ENCODE measurements at places on chromosomes 6 and 20.

GRCh38 chr6:31597006-31597405 is 4.2 kb upstream of the NCR3 start:
- no peak for DNase-seq

- no peak for DNase-seq
Measured at GRCh38 chr6:148258868-148259267, 83.8 kb upstream of the SASH1 start.

DNA sequence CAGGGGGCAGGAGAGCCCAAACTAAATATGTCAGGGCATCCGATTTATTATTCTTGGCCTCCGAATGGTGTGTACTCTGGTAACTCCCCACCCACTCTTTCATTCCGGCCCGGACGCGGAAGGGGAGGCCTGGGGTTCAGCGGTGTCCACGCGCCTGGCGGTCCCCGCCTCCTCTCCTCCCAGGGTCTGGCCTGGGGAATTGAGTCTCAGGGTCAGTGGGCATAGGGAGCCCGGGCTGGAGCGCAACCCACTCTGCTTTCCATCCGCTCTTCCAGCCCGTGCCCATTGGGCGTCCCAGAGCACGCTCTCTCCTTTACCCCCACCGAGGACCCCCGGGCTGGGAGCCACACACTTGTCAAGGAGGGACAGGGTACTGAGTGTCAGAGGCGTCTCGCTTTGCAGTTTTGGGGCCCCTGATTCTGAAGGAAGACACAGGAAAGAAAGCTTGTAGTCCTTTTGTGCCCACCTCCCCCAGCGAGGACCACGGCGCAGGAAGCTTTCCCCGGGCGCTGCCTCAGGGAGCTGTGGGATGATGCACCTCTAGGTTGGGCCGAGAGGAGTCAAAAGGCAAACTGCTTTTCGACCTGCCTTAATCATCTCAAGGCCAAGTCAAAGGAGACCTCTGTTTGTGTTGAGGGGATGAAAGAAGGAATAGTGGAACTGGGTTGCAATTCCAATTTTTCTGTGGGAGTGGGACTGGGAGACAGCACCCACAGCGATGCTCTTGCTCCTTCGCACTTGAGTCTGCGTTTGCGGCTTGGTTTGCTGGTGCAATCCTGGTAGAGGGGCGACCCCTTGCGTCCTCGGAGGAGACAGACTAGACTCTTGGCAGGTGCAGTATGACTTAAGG is 2.5 kb downstream of the RSPO3 start:
- peak; percentile 14 for DNase-seq

DNA sequence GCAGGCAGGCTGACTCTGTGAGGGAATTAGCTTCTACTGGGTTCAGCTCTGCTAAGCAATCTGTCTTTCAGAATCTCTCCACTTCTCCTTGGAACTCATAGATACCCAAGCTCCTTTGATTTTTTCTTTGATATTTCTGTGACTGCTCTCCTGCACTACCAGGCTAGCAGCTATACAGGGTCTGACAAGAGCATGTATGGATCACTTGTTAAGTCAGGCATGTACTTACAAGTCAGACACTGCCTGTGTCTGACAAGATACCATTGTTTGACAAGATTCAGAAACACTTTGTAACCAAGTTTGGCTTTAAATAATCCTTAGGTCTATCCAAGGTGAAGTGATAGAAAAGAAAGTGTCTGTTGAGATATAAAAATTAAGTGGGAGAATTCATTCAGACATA is 79.5 kb downstream of the SESN1 start:
- no peak for DNase-seq

DNA sequence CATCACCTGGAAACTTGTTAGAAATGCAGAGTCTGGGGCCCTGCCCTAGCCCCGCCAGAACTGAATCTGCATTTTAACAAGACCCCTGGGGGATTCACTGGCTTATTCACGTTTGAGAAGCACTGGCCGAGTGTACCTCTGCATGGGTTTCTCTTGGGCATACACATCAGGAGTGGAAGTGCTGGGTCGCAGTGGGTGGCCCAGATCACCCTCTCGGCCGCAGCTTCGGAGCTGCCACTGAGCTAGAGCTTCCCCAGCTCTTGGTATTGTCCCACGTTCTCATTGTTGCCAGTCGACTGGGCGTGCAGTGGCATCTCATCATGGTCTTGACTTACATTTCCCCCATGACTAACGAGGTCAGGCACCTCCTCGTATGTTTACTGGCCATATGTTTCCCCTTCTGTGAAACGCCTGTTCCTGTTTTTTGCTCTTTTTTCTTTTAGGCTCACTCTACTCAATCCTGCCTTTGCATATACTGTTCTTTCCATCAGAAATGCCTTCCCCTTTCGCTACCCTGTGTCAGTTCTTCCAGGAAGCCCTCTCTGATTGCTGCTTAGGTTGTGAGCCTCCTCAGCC is 3.0 kb upstream of the DLGAP4 start:
- no peak for DNase-seq

DNA sequence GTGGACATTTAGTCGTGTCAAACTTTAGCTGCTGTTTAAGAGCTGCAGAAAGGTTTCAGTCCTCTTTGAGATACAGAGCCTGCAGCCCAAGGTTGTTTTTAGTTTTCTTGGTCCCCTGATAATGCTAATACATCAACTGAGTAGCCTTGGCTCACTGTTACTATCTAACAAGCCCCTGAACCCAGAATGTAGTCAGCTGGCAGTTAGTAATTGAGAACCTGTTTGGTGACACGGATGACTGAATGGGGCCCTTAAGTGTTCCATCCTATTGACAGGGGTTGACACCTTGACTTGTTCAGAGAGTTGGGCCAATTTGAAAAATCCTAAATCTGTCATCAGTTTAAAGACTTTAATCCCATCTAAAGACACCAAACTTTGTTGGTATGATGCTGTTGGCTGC is 2.8 kb downstream of the RTN4IP1 start:
- DNase-seq: no peak

DNA sequence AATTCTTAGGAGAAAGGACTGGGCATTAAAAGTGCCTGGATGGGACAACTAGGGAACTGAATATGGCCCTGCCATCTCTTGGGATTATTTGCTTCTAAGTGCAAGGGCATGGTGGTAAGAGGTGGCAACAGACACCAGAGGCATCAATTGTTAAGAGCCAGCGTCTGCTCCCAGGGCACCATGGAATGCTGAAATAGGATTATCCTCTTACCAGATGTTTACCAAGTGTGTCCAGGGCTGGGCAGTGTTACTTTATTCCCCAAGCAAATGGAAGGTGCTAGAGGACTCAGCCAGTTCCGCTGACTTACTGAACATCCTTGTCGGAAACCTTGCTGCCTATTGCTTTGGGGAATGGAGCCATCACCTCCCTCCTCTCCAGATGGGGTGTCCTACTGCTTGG is 273.6 kb upstream of the SUPT3H start:
- DNase-seq: no peak

GRCh38 chr6:167027772-167028171 is 28.6 kb downstream of the CEP43 start:
- no peak for DNase-seq

DNA sequence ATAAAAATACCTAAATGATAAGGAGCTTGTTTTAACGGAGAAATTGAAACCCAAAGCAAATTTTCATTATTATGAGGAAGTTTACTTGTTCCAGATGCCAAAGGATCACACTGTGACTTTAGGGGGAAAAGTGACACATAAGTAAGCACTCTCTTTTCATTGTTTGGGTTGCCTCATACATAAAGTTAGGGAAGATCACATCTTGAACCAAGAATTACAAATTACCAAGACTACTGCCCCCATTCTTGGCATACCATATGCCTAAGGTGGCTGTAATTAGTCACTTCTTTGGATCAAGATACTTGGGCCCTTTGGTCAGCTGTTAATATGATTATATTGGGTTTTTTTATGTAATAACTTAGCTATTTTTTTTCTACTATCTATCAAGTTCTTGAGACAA is 269.0 kb downstream of the COL12A1 start:
- DNase-seq: no peak

- no peak for DNase-seq
Measured at GRCh38 chr6:103011605-103012004, 1618.1 kb downstream of the GRIK2 start.

DNA sequence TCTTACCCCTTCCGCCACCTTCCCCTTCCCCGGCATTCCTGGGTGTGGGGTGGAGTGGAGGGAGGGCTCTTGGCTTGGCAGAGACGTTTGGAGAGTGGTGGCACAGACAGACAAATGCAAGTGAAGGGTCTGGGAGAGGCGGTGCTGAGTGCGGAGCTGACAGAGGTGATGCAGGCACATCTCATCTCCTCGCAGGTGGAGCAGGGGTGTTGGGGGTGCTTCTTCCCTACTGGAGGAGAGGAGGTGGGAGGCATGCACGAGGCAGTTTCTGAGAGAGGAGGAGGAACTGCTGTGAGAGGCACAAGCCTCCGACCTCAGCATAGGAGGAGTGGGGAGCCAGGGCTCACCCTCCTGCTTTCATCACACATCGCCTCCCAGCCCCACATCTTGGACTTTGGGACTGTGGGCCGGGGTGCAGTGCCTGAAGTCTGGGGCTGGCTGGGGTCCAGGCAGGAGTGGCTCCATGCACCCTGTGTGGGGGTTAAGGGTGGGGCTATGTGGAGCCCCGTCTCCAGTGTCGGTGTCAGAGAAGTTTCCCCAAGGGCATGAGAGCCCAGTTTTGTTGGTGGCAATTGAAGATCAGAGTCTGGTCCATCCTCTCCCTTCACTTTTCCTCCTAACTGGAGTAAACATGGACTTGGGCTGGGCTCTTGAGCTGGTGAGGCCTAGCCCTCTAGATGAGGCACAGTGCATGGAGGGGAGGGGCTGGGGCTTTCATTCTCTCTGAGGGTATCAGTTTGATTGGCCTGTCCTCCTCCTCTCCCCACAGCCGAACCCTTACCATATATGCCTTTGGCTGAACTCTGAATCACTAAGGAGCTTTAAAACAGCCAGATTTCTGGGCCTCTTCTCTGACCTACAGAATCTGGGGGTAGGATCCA is 20.2 kb upstream of the SLC22A7 start:
- DNase-seq: peak; percentile 47

GRCh38 chr6:113971741-113972140 is 793 bp upstream of the HDAC2 start:
- DNase-seq: no peak

GRCh38 chr20:55928266-55928665 is 77.1 kb downstream of the CBLN4 start:
- DNase-seq: no peak

- DNase-seq: no peak
Measured at GRCh38 chr6:82506526-82506925, 142.9 kb downstream of the TPBG start.

GRCh38 chr20:35311409-35311808 is 19.2 kb upstream of the FAM83C start:
- DNase-seq: no peak

DNA sequence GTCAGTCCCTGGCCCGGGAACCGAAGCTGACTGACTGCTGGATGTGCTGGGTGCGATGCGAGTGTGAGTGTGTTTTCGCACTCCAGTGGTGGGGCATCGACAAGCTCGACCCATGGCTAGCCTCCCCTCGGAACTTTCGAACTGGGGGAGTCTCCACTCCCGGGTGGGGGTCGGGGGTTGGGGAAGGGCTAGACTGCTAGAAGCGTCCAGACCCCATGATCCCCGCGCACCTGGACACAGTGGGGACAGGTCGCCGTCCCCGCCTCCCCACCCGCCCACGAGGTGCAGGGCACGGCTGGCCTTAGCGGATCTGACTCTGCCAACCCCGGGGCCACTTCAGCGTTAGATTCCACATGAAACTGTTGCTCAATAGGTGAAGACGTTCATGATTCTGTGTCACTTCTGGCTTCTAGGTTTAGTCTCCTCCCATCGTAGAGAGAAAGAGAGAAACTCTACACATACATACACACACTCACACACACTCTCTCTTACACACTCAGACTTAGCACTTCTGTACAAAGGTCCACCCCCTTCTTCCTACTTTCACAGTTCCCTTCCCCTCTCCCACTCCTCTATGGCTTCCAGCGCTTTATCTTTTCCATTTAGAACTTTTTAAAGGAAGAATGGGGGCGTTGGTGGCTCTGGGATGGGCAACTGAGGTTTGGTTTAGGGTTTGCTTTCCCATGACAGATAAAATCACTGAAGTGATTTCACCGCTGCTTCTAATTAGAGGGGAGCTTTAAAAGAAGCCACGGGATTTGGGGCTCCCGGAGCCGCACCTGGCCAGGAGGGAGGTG is 5.1 kb upstream of the TFAP2A start:
- no peak for DNase-seq

- DNase-seq: no peak
Measured at GRCh38 chr6:18350271-18350670, 36.9 kb upstream of the RNF144B start.

GRCh38 chr6:160349814-160350350 is 1.7 kb downstream of the SLC22A3 start:
- DNase-seq: no peak

DNA sequence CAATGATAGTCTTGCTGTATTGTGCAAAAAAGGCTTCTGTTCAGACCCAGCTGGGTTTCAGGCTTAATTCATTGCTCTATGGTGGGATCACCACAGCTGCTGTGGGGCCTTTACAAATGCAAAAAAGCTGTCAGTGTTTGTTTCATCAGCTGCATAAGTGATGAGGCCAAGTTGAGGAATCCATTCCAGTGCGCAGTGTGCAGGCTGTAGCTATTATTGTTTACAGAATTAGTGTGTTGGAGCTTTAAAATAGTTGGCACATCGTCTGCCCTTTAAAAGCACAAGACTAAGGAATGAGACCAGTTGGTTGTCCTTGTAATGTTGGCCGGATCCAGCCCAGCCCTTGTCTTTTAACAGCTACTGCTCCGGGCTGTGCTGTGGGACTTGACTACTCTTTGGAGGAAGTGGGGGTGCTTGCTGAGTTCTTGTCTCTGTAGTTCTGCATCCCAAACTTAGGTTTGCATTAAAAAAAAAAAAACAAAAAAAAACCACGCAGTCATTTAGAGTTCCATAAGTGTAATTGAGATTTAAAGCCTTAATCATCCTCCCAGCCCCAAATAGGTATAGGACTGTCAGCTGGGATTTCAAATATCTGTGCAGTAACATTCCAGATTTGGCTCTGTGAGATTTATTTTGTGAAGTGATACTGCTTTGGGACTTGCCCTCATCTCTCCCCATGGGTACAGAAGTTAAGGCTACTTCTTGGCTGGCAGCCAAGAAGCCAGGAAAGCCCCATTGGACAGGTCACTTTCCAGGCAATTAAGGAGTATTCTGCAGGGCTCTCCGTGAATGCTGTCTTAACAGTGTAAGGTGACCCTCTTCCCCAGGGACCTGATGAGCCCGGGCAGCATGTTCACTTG is 19.3 kb downstream of the JARID2 start:
- DNase-seq: no peak

- no peak for DNase-seq
Measured at GRCh38 chr20:17083738-17084137, 143.1 kb upstream of the PCSK2 start.

DNA sequence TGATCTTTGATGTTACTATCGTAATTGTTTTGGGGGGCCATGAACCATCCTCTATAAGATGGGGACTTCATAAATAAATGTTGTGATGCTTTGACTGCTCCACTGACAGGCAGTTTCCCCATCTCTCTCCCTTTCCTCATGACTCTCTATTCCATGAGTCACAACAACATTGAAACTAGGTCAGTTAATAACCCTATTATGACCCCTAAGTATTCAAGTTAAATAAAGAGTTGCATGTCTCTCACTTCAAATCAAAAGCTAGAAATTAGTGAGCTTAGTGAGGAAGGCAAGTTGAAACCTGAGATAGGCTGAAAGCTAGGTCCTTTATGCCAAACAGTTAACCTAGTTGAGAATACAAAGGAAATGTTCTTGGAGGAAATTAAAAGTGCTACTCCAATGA is 491.0 kb downstream of the HAO1 start:
- DNase-seq: no peak
